CD4-positive, alpha-beta memory T cell (primary cell): ENCODE measurements at places on chromosomes 3 and 15. TPM values are rescaled to one million over a fixed set of nuclear protein-coding genes. Genes with fewer than 3 reads are reported as not detected.

Gene MKRN3
- total RNA-seq: 9.9 TPM

Gene SLC22A14
- not detected for total RNA-seq

Gene ADCY5
- not detected for total RNA-seq

Gene ASB14
- not detected for total RNA-seq

Gene MORF4L1
- total RNA-seq: 263 TPM

Gene APEH
- 136 TPM for total RNA-seq

Gene TRIM59
- 28.3 TPM for total RNA-seq

Gene GRAMD2A
- total RNA-seq: not detected

Gene ARGFX
- total RNA-seq: not detected

Gene EOMES
- 4.8 TPM for total RNA-seq

Gene ATP13A5
- total RNA-seq: not detected

Gene HTR3E
- total RNA-seq: not detected

Gene IL5RA
- 0.12 TPM for total RNA-seq

Gene TNFSF10
- 65.6 TPM for total RNA-seq

Gene SLC9C1
- not detected for total RNA-seq

Gene RTP1
- total RNA-seq: not detected

Gene UBAP1L
- 16.6 TPM for total RNA-seq

Gene SIDT1
- total RNA-seq: 55.0 TPM

Gene AADACL2
- total RNA-seq: not detected

Gene DOCK3
- total RNA-seq: 2.5 TPM

Gene SLC6A1
- total RNA-seq: not detected

Gene UCN2
- not detected for total RNA-seq

Gene ATP13A4
- 2.3 TPM for total RNA-seq
